ENCODE measurements at places on chromosomes 11 and 22. TPM values are rescaled to one million over a fixed set of nuclear protein-coding genes. Genes with fewer than 3 reads are reported as not detected.

DNA sequence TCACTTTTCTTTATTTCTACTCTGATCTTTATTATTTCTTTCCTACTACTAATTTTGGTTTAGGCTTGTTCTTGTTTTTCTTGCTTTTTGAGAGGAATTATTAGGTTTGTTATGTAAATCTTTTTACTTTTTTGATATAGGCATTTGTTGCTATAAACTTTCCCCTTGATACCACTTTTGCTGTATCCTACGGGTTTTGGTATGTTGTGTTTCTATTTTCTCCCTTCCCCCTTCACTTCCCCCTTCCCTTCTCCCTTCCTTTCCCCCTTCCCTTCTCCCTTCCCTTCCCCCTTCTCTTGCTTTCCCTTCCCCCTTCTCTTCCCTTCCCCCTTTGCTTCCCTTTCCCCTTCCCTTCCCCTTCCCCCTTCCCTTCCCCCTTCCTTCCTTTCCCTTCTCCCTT, 529.6 kb downstream of the RAB38 start:
- no peak for DNase-seq

BARX2 gene
- 0.07 TPM for total RNA-seq

DNA sequence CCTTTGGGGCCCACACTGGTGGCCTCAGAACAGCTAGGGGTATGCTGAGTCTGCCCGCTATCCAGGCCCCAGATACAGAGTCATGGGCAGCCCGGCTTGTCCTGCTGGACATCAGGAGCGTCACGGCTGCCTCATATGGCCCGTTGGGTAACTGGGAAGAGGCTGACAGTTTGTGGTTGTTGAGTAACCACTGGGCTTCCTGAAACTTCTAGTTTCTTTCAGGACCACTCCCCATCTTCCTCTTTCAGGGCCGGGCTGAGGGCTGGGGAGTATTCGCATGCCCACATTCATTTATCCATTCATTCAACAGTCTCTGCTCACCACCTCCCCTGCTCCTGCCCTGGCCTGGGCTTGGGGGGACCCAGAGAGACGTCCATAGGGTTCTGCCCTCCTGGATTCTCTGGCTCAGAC, 13.4 kb upstream of the P2RY2 start:
- DNase-seq = no peak

TSPAN32 gene
- total RNA-seq = not detected

DNA sequence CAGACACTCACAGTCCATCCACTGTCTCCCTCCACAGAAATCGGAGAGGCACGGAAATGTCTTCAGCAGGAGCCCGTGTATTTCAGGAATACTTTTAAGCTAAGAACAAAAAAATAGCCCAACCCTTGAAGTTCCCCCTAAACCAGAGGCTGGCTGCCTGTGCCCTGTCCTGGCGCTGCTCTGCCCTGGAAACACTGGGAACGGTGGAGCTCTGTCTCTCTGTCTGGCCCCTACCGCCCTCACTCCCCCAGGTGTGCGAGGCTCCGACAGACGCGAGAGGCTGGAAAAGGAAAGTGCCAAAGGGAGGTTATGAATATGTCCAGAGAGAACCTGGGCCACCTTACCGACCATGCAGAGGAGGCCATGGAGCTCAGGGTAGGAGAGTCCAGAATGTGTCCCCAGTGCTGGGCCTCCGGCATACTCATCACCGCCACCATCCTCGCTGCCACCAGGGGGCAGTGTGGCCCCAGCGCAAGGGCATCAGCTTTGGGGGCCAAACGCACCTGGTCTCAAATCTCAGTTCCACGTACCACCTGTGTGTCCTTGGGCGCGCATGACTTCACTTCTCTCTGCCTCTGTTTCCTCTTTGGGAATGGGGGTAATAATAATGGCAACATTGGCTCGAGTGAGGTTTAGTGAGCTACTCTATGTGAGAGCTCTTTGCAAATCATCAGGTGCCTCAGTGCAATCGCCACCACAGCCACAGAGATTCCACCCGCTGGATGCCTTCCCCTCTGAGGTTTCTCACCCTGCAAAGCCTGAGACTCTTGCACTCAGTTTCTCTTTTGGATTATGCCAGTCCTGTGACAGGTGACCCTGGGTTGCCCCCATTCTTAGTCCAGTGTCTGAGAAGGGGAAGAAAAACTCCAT, 10.4 kb upstream of the SLCO2B1 start:
- DNase-seq = no peak
